ENCODE measurements at places on chromosomes 13 and 19.

- peak; percentile 55 for DNase-seq
Observed at GRCh38 chr13:21625366-21625765, 21.4 kb upstream of the MICU2 start.

DNA sequence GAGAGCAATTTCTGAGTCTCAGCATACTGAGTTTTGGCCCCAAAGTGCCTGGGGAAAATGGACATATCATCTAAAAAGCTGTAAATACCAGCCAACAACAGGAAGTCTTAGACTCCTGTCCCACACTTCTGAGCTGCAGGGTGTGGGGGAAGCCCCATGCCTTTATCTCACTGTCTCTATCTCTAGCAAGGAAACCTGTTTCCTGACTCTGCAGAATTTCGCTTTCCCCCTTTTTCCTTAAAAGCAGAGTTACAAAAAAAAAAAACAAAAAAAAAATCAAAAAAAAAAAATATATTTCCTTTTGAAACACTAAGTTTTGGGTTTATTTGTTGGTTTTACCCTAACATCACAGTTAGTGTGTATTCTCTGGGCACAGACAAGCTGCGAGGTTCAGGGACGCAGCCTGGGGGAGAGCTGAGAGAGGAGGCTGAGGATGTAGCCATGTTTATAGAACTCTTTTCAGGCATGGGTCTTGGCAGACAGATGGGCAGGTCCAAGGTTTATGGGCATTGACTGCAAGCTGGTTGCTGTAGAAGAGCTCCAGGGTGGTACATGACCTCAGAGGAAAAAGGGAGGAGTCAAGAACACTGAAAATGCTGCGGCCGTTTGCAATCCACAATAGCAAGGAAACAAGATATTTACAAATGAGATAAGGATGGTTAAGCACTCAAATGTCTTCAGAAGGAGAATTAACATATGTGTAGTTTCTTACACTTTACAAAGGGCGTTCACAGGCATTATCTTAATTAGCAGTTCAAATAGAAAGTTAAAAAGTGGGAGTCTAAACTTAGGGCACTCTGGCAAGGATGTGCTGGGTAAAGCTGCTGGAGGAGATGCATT lies 4.9 kb downstream of the MBNL2 start:
- no peak for DNase-seq

GRCh38 chr13:21413013-21413412 lies 46.1 kb downstream of the ZDHHC20 start:
- DNase-seq, result no peak

GRCh38 chr13:59229861-59230260 lies 933.9 kb downstream of the DIAPH3 start:
- no peak for DNase-seq

GRCh38 chr13:27534981-27535380 lies 84.6 kb upstream of the MTIF3 start:
- no peak for DNase-seq

GRCh38 chr19:2014731-2015607 lies 545 bp downstream of the BTBD2 start:
- no peak for DNase-seq

DNA sequence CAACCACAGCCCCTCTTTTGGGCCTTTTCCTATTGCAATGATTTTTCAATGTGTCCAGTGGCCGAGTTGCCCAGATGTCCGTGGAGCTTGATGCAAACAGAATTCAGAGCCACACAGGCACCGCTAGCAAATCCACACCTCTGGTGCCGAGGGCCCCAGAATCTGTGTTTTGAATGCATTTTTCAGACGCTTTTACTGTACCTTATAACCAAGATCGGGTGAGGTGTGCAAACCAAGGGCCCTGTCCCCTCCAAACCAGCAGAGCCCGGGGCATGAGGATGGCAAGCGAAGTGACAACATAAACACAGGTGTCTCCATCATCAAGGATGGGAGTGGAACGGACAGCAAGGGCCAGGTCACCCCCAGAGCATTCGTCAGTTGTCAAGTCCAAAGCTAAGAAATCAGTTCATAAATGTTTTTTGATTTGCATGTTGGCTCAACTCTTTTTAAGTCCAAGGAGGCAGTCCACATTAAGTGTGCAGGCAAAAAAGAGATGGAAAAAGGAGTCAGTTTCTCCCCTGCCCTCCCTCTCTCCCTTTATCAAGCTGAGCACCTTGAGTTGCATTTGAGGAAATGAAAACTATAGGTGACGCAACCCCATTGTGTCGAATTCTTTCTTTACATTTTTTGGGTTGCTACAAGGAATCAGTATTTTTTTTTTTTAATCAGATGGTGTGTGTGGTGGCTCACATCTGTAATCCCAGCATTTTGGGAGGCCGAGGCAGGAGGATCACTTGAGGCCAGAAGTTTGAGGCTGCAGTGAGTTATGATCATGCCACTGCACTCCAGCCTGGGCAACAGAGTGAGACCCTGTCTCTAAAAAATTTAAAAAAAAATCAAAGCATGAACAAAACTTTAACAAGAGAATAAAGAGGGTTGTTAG lies 2.9 kb downstream of the CCDC8 start:
- DNase-seq, result no peak

- DNase-seq, result no peak
Observed at GRCh38 chr19:4774136-4774535, 17.4 kb upstream of the FEM1A start.

DNA sequence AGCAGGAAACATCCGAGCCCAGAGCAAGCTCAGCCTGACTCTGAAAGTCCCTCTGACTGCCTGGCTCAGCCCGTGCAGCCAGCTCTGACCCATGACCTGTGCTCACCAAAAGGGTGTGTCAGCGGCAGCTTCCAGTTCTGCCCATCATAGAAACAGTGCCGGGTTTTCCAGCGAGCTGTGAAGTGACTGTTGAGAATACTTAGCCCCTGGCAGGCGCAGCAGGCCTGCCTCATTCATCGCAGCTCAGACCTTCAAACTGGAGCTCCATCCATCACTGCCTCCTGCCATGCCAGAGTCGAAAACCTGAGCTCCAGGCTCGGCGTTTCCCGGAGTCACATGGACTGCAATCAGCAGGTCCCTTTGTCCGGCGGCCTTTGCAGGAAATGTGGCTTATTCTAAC lies 16.3 kb upstream of the GSX1 start:
- no peak for DNase-seq

DNA sequence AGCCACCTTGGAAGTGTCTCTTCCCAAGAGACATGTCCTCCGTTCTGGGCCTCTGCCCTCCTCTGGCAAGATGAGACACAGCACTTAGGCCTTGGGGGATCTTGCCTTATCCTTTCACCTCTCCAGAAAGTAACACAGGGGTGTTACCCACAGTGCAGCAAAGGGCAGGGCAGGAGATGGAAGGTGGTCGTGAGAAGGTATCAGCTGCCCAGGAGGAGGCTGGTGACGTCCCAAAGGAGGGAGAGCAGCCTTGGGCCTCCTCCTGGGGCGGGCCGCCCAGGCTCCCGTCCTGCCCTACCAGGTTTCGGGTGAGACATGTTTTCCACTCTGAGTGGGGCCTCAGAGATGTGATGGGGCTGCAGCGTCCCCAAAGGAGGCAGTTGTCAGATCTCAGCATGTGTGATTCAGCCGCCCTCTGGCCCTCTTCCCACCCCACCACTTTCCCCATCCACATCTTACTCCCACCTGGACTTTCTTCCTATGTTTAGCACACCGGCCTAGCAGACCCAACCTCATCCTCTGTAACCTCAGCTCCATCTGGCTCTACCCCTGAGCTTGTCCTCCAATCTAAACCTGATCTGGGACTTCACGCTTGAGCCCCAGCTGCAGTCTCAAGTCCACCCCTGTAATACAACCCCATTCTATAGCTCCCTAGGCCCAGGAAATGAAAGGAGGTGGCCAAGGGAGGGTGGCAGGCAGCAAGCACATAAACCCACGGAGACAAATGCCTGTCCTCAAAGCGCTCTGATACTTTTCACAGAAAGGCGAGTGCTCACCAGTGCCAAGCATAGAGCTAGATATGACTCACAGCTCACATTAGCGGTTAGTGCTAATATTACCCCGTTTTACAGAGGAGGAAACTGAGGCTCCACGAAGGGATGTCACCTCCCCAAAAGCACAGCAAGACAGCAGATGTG lies 9.3 kb downstream of the POU2F2 start:
- no peak for DNase-seq

GRCh38 chr19:13011653-13012389 lies 16.5 kb downstream of the NFIX start:
- no peak for DNase-seq

DNA sequence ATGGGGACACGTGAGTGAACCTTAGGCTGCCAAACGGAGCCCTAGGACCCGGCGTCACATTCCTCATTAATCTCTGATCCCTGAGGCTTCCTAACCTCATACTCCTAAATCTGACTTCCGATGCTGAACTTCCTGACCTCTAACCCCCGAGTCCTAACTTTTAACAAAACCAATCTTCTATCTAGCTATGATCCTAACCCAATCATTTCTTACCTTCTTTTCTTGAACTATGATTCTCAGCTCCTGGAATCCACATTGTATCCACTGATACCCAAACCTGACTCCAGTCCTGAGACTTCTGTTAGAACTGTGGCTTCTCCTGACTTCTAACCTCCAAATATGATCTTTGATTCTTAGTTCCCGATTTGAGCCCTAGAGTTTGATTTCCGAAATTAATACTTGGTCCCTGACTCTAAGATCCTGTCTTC lies 447 bp downstream of the NFKBIB start:
- DNase-seq, result no peak

- no peak for DNase-seq
Observed at GRCh38 chr19:558770-559439, 13.5 kb upstream of the BSG start.

Data from SHP77 treated with DMSO at 0.1 percent for 48 hours (cell line).